ENCODE measurements at places on chromosomes 5 and 9. TPM values are rescaled to one million over a fixed set of nuclear protein-coding genes. Genes with fewer than 3 reads are reported as not detected.

DNA sequence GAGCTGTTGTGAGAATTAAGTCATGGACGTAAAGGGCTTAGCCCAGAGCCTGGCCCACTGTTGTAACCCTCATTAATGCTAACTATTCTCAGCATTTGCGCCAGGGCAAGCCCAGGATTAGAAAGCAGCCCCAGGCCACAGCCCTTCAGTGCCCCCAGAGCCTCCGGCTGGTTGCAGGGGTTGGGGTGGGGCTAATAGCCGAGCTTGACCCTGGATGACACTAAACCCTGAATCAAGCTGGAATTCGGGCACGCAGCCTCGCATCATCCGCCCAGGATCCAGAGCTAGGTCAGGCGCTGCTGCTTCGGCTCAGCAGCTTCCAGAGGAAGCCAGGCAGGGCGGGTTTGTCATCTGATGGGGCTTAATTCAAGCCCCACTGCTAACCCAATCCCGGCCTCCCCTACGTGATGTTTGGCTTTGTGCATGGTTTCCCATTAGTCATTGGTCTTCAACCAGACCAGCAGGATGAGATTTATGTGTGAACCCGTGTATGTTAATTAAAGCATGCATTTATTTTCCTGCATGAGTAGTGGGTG lies 1.2 kb upstream of the MEGF9 start:
- DNase-seq = peak; percentile 67
- peaks cover 67% of the 10 kb centered on the region for H3K4me1 ChIP-seq
- H3K4me3 ChIP-seq = peak overlapping the region; percentile 84

GRCh38 chr5:72937517-72938061 lies 18.3 kb upstream of the FCHO2 start:
- H3K27me3 ChIP-seq = no peaks in the 10 kb centered on the region

DNA sequence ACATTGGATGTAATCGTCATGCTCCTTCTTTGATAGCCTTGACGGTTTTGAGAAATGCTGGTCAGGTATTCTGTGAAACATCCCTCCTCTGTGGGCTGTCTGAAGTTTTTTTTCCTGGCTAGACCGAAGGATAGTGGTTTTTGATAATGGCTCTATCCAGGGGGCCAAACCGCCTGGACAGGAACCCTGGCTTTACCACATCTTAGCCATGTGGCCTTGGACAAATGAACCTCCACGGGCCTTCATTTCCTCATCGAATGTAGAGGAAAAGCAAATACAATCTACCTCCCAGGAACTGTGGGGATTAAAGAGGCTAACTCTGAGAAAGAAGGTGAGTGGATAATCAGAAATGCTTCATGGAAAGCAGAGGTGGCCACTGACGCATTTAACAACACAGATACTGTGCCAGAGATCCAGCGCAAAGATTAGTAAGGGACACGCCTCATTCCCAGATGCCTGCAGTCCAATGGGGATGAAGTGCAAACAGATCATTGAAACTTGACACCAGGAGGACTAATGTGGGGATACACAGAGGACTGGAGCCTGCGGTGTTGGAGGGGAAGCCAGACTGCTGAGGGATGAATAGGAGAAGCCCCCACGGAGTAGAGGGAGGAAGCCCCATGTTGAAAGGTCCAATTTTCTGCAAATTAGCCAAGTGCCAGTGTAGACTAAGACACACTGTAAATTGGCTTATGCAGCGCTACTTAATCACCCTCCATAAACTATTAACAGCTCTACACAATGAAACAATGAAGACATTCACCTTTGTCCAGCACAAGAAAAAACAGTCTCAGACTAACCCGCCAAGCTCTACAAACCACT lies 41.6 kb downstream of the MYO10 start:
- H3K27ac ChIP-seq = no peak overlapping the region
- H3K4me3 ChIP-seq = no peak overlapping the region
- no peak for DNase-seq
- no peaks in the 10 kb centered on the region for H3K27me3 ChIP-seq

DNA sequence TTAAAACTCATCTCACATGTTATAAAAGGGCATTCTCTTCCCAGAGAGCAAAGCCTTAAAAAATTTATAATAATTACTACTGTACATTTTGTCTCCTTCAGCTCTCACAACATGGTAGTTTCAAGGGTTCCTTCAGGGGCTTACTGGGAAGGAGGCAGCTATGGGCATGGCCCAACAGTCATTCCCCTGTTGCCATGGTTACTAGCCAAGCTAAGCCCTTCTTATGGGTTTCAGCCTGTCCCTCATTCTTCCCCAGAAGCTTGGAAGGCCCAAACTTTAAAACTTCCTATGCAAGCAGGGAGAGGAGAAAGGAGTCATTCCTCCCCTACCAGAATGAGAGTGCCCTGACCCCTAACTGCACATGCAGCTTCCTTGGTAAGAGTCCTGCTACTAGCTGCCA lies 82.2 kb upstream of the CNTLN start:
- H3K27ac ChIP-seq = no peak overlapping the region
- no peak for DNase-seq
- no peaks in the 10 kb centered on the region for H3K27me3 ChIP-seq
- H3K36me3 ChIP-seq = no peaks in the 10 kb centered on the region

DNA sequence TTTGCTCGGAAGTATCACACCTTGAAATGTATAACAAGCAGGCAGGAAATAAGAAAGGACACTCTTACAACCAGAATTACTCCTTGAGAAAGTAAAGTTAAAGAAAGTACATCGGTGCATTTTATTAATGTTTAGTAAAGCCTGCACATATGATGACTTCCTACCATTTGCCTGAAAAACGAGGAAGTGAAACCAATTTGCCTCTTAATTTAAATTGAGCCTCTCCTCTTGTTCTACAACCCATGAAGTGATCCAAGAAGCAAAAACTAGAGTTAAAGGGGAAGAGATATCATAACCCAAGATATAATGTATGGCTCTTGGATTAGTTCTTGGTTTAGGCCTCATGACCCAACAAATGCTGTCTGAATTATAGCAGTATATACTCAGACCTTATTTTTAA lies 95.6 kb downstream of the GNAQ start:
- no peaks in the 10 kb centered on the region for H3K27me3 ChIP-seq
- no peaks in the 10 kb centered on the region for H3K36me3 ChIP-seq
- H3K27ac ChIP-seq = no peak overlapping the region

GRCh38 chr9:134178768-134179551 lies 14.6 kb upstream of the RNU6ATAC start:
- H3K4me1 ChIP-seq = peaks cover 15% of the 10 kb centered on the region
- H3K27ac ChIP-seq = no peak overlapping the region
- H3K36me3 ChIP-seq = no peaks in the 10 kb centered on the region
- no peak for DNase-seq
- no peak overlapping the region for H3K4me3 ChIP-seq

DNA sequence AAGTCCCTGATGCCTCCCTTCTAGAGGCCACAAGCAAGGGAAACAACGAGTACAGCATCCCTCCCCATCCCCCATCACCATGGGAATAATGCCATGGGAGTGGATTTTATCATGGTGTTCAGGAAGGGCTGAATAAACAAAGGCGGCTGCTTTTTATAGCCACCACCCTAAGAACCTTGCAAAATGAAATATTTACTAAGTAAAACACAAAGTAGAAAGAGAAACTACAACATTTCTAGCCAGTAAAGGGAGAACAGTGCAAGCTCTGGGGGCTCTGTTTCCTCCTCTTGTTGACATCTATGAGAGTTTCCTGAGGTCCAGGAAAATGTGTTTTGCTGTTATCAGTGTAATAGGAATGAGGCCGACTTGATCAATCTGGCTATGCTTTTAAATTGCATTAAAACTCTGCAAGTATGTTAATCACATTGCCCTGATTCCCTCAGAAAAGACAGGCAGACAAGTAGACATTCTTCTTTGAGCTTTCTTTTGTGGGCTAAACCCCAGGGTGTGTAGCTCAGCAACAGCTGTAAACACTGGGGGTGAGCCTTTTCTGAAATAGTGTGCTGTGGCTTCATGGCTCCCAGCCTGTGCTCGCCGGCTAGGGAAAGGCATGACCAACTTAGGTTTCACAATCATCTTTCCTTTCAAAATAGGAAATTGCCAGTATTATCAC lies 31.1 kb downstream of the SV2C start:
- no peak overlapping the region for H3K27ac ChIP-seq
- no peaks in the 10 kb centered on the region for H3K4me1 ChIP-seq
- DNase-seq = no peak
- H3K27me3 ChIP-seq = no peaks in the 10 kb centered on the region

DNA sequence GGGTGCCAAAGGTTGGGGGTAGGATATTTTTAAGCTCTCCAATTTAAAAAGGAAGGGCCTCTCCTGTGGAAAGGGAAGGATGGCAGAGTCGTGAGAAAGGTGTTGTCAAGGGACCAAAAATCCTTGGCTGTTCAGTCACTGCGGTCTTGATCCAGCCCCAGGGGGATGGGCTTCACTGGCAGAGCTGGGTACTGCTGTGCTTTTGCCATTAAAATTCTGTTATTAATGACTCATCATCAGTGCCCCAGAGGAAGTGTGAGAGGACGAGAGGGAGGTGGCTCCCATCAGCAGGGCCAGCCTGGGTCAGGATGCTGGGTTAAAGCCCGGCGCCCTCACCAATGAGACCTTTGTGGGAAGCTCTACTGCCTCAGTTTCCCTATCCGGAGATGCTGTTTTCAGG lies 16.7 kb downstream of the PCDH12 start:
- DNase-seq = no peak
- H3K4me3 ChIP-seq = no peak overlapping the region
- peaks cover 3% of the 10 kb centered on the region for H3K36me3 ChIP-seq
- no peaks in the 10 kb centered on the region for H3K27me3 ChIP-seq
- H3K27ac ChIP-seq = no peak overlapping the region

NR6A1 gene
- 3.1 TPM for total RNA-seq

C8G gene
- not detected for total RNA-seq

IFNA2 gene
- not detected for total RNA-seq

HTR4 gene
- not detected for total RNA-seq

C9 gene
- not detected for total RNA-seq

ANKRD18B gene
- not detected for total RNA-seq
